Right renal pelvis (tissue), 4 donors: ENCODE measurements at places on chromosomes 3 and 15.
A peak's percentile ranks its signal among the peaks of the same experiment; 100 is the strongest.

GRCh38 chr3:144039661-144040060 lies 68.0 kb downstream of the DIPK2A start:
- DNase-seq, result no peak

DNA sequence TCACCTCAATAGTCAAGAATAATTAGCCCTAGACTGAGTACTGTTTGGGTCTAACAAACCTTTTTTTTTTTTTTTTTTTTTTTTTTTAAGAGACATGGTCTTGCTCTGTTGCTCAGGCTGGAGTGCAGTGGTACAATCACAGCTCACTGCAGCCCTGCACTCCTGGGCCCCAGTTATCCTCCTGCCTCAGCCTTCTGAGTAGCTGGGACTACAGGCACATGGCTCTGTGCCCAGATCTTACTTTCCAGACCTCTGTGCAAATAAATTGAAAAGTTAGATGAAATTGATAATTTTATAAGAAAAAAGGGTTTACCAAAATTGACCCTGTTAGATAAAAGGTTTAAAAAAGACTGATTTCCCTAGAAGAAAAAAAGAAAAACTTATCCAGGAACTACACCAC lies 79.0 kb downstream of the NR2E3 start:
- DNase-seq, result no peak

GRCh38 chr3:131744765-131745164 lies 242.0 kb upstream of the MRPL3 start:
- no peak for DNase-seq

- no peak for DNase-seq
Observed at GRCh38 chr15:90685591-90686434, 31.3 kb upstream of the BLM start.

GRCh38 chr3:35664460-35664919 lies 25.2 kb downstream of the ARPP21 start:
- DNase-seq, result peak; percentile 84

GRCh38 chr3:186506857-186507256 lies 37.3 kb downstream of the CRYGS start:
- DNase-seq, result no peak

- no peak for DNase-seq
Observed at GRCh38 chr15:87357637-87358313, 898.8 kb downstream of the NTRK3 start.

GRCh38 chr3:76199382-76199781 lies 414.0 kb upstream of the ZNF717 start:
- no peak for DNase-seq

GRCh38 chr3:187006864-187007630 lies 76.7 kb downstream of the ST6GAL1 start:
- no peak for DNase-seq

GRCh38 chr3:77420336-77420735 lies 380.4 kb downstream of the ROBO2 start:
- no peak for DNase-seq

GRCh38 chr15:38053205-38053604 lies 118.8 kb downstream of the TMCO5A start:
- no peak for DNase-seq

DNA sequence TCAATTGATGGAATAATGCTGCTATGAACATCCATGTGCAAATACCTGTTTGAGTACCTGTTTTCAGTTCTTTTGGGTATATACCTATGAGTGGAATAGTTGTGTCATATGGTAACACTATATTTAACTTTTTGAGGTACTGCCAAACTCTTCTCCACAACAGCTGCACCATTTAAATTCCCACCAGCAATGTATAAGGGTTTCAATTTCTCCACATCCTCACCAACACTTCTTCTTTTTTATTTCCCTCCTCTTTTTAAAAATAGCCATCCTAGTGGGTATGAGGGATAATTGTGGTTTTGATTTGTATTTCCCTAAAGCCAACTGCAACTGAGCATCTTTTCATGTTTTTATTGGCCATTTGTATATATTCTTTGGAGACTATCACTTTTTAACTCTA lies 31.3 kb upstream of the ARHGEF3 start:
- no peak for DNase-seq

- no peak for DNase-seq
Observed at GRCh38 chr15:33132233-33132580, 62.3 kb downstream of the FMN1 start.

DNA sequence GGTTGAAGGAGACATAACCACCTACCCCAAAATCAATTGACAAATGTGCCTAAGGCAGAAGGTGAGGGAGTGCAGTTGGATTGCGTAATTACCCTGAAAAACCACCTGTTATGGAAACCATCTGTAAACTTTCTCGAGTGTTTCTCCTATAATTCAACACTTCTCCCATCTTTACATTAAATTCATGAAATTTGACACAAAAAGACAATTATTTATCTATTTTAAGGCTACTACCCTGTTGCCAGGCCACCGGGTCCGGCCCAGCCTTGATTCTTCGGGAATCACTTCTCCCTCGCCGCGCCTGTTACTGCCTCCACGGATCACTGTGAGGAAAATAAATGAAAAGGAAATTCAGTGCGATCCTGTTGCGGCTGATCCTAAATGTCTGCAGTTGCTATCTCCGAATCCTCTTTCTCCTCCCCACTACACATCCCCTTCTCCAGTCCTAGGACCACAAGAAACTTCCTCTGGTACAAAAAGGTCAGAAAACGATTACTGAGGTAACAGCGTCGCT lies 646 bp downstream of the IQCB1 start:
- no peak for DNase-seq

GRCh38 chr15:66860844-66861243 lies 158.8 kb downstream of the SMAD6 start:
- no peak for DNase-seq

DNA sequence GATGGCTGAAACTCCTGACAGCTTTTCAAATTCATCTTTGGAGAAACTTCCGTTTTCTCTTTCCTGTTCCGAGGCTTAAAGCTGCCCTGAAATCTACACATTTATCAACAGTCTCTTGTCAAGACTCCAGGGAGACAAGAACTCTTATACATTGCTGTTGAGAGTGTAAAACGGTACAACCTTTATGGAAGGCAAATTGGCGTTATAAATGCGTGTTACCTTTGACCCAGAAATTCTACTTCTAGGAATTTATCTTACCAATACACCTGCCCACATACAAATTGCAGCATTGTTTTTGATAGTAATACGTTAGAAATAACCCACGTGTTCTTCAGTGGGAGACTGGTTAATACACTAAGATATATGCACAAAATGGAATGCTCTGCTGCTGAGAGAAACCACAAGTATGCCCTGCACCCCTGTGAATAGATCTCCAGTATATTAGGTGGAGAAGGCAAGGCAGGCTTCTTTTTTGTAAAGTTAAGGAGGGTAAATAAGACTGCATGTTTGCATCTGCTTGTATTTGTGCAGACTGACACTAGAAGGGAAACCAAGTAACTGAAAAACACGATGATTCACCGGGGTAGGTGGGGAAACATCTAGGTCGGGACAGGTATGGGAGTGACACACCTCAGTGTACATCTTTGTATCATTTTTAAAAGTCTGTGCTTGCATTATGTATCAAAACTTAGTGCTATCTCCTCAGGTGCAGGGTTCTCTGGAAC lies 97.5 kb downstream of the IGF1R start:
- no peak for DNase-seq

DNA sequence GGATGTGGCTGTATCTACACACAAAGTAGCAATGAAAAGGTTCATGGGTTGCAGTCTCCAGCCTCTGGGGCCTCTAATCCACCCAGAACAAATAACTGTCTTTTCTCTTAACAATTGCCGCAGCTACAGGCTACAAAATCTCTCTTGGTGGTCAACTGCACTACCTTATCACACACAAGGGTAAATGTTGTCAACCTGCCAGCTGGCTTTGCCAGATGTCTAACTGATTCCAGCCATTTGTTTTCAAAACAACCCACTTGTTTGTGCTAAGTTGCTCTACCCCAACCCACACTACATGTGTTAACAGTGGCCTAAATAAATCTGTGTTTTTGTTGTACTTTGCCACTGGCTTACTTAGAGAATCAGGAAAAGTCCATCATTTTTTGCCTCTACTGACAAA lies 447.3 kb downstream of the TAFA4 start:
- DNase-seq, result no peak

- no peak for DNase-seq
Observed at GRCh38 chr3:71930056-71930991, 145.4 kb upstream of the PROK2 start.

DNA sequence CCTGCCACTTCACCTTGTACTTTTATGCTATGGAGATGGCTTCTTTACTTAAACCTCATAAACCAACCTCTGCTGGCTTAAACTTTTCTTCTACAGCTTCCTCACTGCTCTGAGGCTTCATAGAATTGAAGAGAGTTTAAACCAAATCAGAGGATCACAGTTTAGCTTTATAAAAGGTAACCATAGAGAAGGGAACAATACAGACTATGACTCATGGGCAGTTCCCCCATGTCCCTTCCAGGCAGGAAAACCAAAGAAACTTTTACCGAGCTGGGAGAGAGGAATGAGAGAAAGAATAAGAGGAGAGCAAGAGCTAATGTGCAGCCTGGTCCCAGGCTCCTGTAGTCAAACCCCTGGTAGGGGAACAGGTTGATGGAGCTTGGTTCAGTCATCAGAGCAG lies 53.9 kb upstream of the NEDD4 start:
- no peak for DNase-seq

- no peak for DNase-seq
Observed at GRCh38 chr3:40915346-40915865, 283.9 kb upstream of the CTNNB1 start.

DNA sequence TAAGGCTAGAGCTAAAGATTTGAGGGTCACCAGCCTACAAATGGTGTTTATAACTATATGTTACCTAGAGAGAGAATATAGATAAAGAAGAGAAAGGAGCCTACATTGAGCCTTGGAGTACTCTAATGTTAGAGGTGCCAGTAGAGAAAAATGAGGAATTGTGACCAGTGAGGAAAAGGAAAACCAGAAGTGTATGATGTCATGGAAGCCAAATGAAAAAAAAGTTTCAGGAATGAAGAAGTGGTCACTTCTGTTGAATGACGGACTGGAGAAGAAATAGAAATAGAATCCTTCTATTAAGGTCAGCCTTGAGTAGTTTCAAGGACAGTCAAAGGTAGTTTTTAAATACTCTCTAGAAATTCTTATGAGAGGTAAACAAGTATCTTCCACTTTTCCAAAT lies 51.2 kb upstream of the MLF1 start:
- no peak for DNase-seq

GRCh38 chr15:34655326-34655725 lies 71.9 kb upstream of the GOLGA8B start:
- DNase-seq, result no peak

DNA sequence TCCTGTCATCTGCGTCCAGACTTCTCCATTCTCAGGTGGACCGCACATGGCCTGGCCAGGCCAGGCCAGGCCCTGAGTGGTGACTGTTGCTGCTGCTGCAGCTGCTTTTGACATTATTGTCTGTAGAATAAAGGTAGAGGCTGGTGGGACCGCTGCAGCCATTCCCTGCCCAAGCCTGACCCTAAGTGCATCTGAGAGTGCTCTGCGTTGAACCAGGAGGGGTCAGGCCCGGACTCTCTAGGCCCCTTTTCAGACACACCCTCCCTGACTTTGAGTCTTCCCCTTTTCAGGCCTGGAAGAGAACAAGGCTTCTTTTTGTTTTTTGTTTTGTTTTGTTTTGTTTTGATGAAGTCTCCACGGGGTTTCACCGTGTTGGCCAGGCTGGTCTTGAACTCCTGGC lies 54.6 kb upstream of the FLNB start:
- no peak for DNase-seq

DNA sequence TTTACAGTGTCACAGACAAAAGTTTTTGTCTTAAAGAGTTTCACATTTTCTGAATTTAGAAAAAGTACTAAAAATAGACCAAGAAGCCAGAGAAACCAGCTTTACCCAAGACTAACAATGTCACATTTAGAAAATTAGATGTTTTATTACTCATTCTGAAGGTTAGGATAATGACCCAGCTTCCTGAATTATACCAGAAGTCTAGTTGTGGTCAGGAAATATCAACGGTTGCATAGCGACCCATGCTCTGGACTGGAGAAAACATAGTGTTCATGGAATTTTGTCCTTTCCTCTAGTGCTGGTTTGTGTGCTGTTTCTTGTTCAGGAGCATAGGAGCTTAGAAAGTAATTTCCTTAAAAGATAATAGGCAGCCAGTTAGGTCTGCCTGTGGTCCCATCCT lies 59.0 kb downstream of the DPPA2 start:
- DNase-seq, result peak; percentile 69

- no peak for DNase-seq
Observed at GRCh38 chr3:39631136-39631535, 163.7 kb downstream of the MOBP start.

DNA sequence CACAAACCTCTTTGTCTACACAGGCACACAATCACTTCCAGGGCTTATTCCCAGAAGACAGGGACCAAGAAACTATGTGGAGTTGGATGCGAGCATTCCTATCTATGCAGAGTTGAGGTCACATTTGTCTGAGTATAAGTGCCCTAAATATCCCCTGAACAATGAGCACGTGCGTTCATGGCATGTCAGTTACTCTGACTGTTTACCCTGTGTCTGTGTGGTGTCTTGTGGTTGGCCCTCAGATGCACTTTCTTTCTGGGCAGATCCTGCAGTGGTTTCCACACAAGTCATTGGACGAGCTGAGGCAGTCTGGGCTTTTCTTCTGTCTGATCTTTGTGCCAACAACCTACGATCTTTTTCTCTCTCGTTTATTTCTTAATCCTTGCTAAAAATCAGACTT lies 134.5 kb downstream of the FBN1 start:
- no peak for DNase-seq

- DNase-seq, result no peak
Observed at GRCh38 chr3:188170461-188171459, 16.8 kb downstream of the LPP start.

- DNase-seq, result no peak
Observed at GRCh38 chr3:142213298-142213697, 12.1 kb downstream of the GK5 start.
